ENCODE measurements at places on chromosomes 7 and 10. TPM values are rescaled to one million over a fixed set of nuclear protein-coding genes. Genes with fewer than 3 reads are reported as not detected.

GHITM gene
- 111 TPM for total RNA-seq

SLC18A2 gene
- total RNA-seq = under 0.01 TPM

FAM25G gene
- not detected for total RNA-seq

CRYGN gene
- 0.25 TPM for total RNA-seq

PAX2 gene
- total RNA-seq = not detected

EFCAB10 gene
- 2.7 TPM for total RNA-seq

TBXAS1 gene
- total RNA-seq = 1.2 TPM

SUN3 gene
- total RNA-seq = not detected

XPNPEP1 gene
- 55.3 TPM for total RNA-seq
